ENCODE measurements at places on chromosomes 5 and 9.

- DNase-seq: no peak
These were observed 30.6 kb downstream of the ANKRD55 start for GRCh38 chr5:56202483-56202882.

DNA sequence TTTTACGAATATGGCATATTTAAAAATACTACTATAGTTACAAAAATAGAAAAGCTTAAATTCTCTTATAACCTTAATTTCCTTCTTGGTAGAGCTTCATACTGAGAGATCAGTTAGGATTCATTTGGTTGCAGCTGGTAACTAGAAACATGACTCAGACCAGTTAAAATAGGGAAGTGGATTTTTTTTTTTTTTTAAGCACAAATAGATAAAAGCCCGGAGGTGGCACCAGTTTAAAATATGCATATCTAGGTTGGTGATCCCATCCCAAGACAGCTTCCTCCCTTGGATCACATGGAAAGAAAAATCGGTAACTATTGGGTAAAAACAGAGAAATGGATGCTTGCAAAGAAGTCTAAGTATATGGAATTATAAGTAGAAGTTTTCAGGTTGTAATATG, 1634.3 kb downstream of the MAT2B start:
- DNase-seq: no peak

DNA sequence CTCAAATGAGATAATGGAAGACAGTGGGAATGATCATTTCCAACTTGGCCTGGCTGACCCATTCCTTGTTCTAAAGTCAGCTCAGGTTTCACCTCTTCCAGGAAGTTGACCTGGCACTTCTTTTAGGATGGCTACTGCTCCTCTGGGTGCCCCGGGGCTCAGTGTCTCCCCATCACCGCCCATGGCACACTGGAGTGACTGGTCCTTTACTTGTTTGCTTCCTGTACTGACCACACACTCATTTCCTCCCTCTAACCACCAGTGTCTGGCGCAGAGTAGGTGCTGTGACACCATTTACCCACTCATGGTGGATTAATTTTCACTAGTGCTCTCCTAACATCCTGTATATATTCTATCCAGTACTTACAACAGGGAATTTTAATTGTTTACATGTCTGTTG, 183.5 kb downstream of the CDK5RAP2 start:
- DNase-seq: no peak

DNA sequence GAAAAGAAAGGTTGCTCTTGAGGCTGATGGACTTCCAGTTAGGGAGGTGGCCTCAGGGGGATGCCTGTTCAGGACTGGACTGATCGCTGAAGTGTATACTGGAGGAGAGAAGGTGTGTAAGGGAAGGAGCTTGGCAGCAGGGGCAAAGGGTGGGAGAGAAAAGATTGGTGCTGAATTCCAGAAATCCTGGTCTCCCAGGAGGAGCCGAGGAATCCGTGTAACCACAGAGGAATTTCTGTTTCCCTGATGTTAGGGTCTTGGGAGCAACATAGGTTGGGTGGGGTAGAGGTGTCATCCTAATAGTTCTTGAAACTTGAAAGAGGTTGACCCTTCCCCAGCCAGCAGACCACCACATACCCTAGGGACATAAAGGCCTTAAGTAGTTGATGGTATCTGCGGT, 88.9 kb upstream of the PTPN3 start:
- DNase-seq: no peak

Data from iPS-NIHi11 (cell line).